ENCODE measurements at places on chromosomes 3 and 15.
A peak's percentile ranks its signal among the peaks of the same experiment; 100 is the strongest.

GRCh38 chr15:41695750-41696436, 35.7 kb downstream of the MGA start:
- no peak for DNase-seq

- no peak for DNase-seq
These were observed 284.5 kb downstream of the SLC9A9 start for GRCh38 chr3:143563786-143564185.

DNA sequence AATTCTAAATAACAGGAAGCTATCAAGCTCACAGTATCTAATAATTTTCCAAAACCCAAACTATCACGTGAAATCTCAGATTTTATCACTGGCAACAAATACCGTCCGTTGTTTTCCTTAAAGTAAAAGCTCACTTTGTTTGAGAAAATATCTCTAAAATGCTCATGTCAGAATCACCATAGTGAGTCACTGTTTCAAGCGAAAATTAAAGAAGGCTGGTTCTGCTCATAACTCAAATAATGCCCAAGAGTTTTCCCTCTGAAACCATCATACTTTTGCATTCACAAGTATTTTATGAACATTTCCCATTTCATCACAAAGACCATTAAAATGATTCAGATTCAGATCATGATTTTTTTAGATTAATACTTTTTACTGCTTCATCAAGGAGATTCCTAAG, 50.6 kb downstream of the TBL1XR1 start:
- DNase-seq, result no peak

DNA sequence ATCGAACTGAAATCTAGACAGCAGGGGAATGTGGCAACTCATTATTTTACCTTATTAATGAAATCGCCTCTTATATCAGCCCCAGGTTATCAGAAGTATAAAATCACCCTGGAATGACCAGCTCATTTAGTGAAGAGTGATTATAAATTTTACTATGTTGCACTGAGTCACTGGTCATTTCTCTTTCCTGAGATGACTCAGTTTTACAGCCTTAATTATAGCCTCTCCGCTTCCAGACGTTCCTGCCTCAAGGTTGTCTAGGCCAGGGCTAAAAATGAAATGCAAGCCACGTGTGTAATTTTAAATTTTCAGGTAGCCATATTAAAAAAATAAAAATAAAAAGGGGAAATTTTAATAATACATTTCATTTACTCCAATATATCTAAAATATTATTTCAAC, 33.3 kb downstream of the DET1 start:
- DNase-seq, result no peak

DNA sequence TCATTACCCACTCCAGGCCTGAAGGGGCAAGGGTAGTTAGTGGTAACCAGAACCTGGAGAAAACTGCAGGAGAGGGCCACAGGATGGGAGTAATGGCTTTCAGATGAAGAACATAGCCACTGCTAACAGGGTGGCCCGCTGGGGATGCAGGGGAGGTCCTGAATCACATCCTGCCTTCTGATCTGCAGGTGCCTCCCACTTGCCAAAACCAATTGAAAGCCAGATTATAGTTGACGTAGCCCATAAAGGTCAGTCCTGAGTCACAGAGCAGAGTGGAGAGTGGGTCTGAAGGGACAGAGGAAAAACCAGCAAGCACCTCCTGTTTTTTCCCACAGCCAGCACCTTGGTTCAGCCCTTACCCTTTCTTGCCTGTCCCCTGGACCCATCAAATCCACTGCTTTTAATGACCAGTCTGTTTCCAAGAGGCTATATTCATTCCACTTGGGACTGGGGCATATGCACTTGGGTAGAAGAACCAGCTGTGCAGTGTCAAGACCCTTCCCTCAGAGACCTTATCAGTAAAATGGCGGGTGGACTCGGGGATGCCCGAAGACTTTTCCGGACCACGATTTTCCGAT, 646 bp upstream of the SLC35G2 start:
- peak; percentile 19 for DNase-seq

DNA sequence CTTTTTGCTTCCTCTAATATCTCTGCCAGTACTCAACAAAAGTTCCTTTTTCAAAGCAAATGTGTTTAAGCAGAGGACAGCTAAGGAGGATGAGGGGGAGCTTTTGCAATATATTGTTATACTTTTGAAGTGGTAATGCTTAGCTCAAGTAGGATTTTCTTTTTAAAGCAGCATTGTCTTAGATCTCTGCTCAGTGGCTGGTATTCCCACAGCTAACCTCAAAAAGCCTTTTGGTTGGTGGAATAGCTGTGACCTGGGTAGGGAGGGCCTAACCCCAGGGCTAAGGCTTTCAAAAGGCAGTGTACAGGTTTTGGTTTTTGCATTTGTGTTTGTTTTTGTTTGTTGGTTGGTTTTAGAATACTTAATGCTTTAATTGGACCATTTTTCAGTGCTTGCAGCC, 76.1 kb downstream of the UBP1 start:
- DNase-seq, result no peak

GRCh38 chr15:88255087-88255483, 1.5 kb downstream of the NTRK3 start:
- DNase-seq, result no peak

DNA sequence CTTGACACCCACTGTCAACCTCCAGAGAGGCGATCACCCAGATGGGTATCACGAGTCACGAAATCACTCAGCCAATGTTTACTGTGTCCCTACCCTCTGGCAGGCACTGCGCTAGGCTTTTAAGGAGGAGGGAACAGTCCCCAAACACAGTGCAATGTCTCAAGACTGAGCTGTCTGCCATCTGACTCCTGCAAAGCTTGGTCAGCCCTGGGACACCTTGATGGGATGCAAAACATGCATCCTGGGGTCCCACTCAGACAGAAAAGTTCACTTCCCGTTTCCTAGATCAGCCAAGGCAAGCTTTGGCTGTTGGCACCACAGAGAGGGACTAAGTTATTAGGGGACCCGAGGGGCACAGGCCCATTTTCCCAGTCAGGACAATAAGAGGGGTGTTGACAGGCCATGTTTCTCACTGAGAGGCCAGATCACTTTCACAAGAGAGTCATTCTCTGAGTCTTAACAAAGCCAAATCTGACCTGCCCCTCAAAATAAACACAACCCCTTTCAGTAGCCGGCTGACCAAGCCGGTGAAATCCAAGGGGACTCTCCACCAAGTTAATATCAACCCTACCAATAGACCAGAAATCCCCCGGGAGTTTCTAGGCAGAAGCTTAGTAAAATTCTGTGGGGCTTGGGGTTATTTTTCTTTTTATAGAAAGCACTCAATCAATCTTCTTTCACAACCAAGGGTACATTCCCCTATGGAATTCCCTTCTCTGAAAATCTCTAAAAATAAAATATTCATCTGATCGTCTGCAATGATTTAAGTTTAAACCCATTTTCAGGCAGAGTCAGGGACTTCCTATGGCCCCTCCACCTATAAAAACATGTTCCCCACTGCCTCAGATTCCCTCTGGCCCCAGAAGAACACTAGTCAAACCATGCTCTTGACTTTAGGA, 3.5 kb downstream of the RFTN1 start:
- no peak for DNase-seq

- DNase-seq, result no peak
These were observed 37.7 kb upstream of the SLC6A6 start for GRCh38 chr3:14364580-14365292.

- DNase-seq, result no peak
These were observed 630.9 kb upstream of the AGTR1 start for GRCh38 chr3:148066802-148067201.

DNA sequence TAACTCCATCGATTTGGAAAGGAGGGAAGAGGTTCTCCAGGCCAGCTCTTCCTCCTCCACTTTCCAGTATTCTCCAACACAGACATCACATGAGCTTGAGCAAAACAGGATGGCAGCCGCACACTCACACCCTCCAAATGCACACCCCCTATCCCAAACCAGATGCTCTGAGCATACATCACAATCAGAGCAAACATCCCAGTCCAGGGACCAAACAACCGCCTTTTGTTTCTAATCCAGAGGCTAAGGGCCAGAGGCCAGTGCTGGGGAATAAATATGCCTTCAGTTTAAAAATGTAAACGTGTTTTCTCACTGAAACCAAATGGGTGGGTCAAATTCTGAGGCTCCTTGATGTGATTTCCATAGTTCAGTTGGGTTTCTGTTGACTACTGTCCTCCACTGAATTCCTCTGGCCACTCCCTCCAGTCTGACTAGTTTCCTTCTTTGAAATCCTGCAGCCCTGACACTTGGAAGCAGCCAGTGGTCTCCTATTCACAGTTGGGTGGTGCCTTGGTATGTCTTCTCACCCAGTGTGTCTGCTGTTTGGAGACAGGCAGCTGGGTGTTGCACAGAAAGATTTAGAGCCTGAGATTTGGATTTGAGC, 19.2 kb upstream of the MFGE8 start:
- DNase-seq, result no peak

- peak; percentile 55 for DNase-seq
These were observed 59.6 kb upstream of the ZBTB38 start for GRCh38 chr3:141308588-141309218.

GRCh38 chr15:47507221-47507985, 209.9 kb upstream of the SEMA6D start:
- DNase-seq, result no peak

DNA sequence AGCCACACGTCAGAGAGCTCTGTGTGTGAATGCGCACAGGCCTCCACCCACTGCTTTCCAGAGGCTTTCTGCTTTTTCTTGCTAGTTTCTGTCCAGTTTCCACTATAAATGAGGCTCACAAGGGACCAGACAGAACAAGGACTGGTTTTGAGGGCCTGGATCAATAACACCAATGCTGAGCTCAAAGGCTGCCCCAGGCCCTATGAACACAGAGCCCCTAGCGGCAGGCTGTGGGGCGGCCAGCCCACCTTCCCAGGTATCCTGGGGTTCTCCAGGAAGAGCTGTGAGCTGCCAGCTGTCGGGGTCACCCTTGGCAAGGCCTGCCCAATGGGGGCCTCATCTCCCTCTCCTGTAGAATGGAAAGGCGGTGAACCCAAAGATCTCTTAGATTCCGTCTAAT, 2.2 kb upstream of the ITIH3 start:
- DNase-seq, result no peak

DNA sequence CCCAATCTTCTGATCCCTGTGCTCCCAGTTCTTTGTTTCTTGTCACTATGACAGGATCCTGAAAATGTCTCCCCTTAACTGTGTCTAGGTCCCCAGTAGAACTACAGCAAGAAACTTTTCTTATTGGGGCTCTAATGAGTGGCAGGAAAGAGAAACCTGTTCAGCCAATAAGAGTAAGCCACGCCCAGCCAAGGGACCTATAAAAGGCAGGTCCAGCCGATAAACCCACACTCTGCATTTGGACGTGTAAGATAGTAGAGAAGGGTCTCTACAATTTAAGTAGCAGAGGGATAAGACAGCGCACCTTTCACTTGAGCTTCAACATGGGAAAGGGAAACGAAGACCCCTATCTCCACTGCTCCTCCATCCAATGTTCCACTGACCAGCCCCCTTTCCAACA, 149.9 kb downstream of the LMLN start:
- no peak for DNase-seq

Data from NCI-H1930 (cell line).